ENCODE measurements at places on chromosomes 2 and 18.

- no peak for DNase-seq
Observed at GRCh38 chr2:101850450-101850849, 141.3 kb upstream of the IL1R2 start.

- DNase-seq = no peak
Observed at GRCh38 chr2:127256866-127257265, 36.8 kb upstream of the CYP27C1 start.

- DNase-seq = no peak
Observed at GRCh38 chr2:51953931-51954330, 922.0 kb upstream of the NRXN1 start.

GRCh38 chr18:79956276-79956675, 4.8 kb upstream of the SLC66A2 start:
- no peak for DNase-seq

DNA sequence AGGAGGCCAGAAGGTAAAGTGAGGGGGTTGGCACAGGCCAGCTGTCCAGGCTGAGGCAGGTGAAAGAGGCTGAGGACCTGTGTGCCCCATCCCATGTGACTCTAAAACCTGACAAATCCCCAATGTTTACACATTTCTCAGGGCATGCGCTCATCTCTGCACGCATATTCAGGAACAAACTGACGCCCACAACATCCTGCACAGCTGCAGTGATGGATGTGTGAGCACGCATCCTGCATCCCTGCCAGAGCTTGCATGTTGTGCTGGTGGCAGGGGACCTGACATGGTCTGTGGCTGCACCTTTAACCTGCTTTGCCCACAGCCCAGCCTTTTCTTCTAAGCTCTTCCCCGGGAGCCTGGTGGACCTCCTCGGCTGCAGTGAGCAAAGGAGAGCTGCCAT, 83.1 kb downstream of the FBXO15 start:
- no peak for DNase-seq

DNA sequence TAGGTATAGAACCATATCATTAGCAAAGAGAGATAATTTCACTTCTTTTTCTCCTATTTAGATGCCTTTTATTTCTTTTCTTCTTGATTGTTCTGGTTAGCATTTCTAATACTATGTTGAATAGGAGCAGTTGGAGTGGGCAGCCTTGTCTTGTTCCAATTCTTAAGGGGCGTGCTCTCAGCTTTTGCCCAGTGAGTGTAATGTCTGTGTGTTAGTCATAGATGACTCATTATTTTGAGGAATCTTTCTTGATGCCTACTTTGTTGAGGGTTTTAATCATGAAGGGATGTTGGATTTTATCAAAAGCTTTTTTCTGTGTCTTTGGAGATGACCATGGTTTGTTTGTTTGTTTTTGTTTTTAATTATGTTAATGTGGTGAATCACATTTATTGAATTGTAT, 1453.1 kb upstream of the SLC39A10 start:
- no peak for DNase-seq

GRCh38 chr2:75547345-75548035, 13.2 kb downstream of the EVA1A start:
- DNase-seq = no peak

- no peak for DNase-seq
Observed at GRCh38 chr18:63098018-63098981, 221.3 kb downstream of the BCL2 start.

DNA sequence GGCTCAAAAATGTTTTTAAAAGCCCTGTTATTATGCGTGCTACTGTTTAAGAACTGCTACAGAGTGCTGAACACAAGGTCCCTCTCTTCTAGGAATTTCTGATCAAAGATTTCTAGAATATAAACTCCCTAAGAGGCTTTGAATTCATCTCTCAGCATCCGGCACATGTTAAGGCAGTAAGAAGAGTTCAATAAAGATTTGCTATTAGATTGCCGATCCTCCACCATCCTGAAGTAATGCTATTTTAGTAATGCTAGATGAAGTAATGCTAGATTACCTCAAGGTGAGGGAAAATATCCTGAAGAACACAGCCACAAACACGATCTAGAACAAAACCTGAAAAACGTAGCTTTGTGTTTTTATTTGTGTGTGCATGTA, 949 bp upstream of the MYL12B start:
- no peak for DNase-seq

DNA sequence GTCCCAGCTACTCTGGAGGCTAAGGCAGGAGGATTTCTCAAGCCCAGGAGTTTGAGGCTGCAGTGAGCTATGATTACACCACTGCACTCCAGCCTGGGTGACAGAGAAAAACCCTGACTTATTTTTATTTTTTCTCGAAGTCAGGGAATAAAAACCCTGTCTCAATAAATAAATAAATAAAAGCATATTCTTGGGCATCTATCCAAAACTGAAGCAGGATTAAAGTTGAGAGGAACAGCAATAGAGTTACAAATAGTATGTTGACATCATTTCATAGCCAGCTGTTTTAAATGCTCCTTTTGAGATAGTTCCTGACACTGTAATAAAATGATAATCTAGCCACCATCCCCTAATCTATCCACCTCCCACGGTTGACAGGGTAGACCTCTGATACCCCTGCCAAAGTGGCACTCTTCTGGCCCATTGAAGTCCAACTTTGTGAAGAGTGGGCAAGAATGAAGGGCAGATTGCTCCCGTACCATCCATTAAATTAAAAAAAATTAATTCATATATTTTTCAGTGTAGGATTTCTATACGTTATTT, 42.3 kb upstream of the LPIN2 start:
- DNase-seq = no peak

DNA sequence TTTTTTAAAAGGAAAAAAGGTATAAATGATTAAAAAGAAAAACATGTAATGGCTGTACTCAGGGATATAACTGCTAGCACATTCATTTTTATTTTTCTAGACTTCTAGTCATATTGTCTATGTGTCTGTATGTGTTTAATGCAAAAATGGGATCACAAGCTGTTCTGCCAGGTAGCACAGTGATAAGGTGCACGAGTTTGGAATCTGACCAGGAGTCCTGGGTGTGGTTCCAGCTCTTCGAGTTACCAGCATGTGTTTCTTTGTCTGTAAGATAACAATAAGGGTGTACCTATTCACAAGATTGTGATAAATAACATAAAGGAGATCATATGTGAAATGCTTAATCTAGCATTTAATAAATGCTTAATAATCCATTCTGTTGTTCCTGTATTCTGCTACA, 145.3 kb downstream of the PKP4 start:
- DNase-seq = no peak

GRCh38 chr2:164369366-164369765, 251.9 kb downstream of the GRB14 start:
- DNase-seq = no peak

DNA sequence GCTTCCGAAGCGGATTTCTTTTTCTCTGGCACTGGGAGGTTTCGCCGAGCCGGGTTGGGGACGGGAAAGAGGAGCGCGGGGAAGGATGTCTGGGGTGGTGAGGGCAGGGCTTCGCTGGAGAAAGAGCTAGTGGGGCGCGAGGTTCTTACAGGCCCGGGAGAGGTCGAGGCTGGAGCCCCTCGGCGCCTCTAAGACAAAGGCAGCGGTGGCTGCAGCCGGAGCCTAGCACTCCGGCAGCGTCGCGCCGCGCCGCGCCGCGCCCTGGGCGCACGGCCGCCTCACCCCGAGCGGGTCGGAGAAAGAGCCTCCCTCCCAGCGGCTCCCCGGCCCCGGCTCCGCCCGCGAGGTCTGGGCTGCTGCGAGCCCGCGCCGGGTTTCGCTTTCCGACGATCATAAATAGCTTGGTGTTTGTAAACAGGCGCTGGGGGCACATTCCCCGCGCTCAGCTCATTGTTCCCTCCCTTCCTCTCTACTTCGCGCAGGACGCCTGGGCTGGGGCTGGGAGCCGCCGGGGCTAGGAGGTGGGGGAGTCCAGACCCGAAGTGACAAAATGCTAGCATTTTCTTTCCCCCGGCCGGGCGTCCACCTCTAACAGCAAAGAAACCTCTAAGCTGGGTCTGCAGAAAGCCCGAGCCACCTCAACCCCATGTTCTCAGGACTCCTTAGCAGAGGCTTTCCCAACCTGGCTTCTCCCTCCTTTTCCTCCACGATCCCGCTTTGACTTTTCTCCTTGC, 813 bp upstream of the MEIS1 start:
- no peak for DNase-seq

- no peak for DNase-seq
Observed at GRCh38 chr18:27824841-27825681, 351.9 kb downstream of the CDH2 start.

DNA sequence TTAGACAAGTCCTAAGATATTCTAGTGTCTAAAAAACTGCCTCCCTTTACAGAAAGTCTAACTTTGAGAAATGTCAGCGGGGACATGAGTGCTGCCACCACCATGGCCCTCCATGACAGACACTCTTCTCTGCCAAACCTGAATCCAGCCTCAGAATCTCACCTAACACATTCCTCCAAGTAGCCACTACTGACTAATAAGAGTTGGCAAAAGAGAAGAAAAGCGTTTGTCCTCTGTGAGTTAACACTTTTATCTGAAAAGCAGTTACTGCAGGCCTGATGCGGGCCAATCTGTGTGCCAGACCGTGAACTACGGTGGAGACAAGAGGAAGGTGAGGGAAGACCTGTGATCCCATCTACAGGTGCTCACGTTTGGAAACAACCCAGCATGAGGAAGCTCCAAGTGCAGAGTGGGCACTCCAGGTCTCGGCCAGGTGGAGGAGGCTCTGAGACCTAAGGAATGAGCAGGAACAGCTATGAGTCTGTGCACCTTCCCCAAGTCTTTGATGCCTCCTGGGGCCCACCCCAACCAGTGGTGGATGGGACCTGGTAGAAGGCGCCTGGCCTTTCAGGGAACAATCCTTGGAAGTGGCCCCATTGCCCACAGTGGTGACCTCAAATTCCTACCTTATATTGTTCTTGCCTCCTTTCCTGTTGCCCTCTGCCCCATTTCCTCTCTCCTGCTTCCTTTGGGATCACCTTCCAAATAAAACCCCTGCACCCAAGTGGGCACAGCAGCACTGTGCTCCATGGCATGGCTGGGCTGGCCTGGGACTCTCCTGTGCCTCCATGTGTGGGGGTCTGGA, 91.6 kb downstream of the BIN1 start:
- no peak for DNase-seq

DNA sequence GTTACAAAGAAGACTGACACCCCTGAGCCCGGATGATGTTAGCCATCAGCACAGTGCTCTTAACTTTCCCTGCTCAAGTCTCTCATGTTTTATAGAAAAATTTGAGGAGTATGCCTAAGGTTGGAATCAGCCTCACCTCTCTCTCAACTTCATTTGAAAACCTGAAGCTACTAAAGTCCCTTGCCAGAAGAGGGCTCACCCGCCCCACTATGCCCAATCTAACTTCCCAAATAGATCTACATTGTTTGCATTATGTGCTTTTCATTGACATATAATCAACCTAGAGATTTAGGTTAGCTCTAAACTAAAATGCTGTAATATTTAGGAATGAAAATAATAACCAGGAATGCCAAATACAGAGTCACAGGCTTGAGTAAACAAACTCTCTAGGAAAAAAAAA, 305.4 kb downstream of the NCKAP5 start:
- DNase-seq = no peak

GRCh38 chr2:73291093-73291460, 2.3 kb downstream of the EGR4 start:
- no peak for DNase-seq

GRCh38 chr2:79083597-79084251, 4.1 kb downstream of the REG1B start:
- DNase-seq = no peak

DNA sequence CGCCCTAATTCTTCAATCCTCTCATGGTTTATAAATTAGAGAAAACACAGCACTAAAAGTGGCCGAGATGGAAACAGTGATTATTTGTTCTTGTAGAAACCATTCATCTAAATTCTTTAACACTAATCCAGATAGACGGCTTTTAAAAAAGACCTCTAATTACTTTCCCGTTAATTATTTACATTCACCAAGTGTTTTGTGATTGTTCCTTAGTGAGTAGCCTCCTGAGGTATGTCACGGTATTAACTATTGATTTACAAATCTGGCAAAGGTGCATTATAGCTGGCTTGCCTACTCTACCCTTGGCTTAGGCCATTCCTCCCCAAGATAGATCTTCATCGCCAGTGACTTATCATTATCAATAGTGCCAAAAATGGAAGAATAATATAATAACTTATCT, 436.4 kb upstream of the ST6GAL2 start:
- no peak for DNase-seq

DNA sequence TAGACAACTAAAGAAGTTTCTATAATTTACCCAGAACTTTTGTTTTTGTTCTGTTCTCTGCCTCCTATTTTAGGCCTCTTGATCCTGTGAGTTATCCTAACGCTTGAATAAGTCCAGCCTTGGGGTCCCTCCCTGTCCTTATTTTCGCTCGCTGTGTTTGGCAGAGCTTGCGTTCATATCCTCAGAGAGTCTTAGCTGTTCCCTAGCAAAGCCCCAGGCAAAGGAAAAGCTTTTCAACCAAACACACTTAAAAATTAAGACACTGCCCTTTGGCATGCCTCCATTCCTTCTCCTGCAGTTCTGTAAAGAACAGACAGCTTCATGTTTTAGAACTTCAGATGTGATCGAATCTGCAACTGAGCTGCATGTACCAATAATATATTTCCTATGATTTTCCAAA, 517.2 kb downstream of the SUCLG1 start:
- DNase-seq = no peak

- no peak for DNase-seq
Observed at GRCh38 chr2:104405623-104406022, 448.3 kb upstream of the POU3F3 start.

GRCh38 chr18:21741562-21742314, 1.1 kb downstream of the MIB1 start:
- DNase-seq = no peak

DNA sequence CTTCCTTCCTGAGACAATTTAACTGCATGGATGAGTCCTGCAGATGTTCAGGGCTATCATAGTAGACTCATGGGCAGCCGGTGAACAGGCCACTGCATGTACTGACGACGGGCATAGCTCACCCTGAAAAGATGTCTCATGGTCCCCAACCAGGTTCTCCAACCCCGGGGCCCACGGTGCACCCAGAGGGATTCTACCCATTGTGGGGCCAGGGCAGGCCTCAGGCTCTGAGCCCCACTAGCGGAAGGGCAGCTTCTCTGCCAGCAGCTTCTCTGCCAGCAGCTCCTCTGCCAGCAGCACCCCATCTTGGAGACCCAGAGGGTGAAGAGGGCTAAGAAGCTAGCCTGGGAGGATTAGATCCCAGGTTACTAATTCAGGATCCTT, 3.2 kb upstream of the CNNM4 start:
- DNase-seq = no peak

- DNase-seq = no peak
Observed at GRCh38 chr2:69773206-69773605, 31.3 kb downstream of the ANXA4 start.

GRCh38 chr2:31997653-31998052, 13.2 kb downstream of the MEMO1 start:
- DNase-seq = no peak

- DNase-seq = no peak
Observed at GRCh38 chr18:2847317-2848246, 776 bp downstream of the EMILIN2 start.

- no peak for DNase-seq
Observed at GRCh38 chr2:223314811-223315210, 262.8 kb downstream of the KCNE4 start.

DNA sequence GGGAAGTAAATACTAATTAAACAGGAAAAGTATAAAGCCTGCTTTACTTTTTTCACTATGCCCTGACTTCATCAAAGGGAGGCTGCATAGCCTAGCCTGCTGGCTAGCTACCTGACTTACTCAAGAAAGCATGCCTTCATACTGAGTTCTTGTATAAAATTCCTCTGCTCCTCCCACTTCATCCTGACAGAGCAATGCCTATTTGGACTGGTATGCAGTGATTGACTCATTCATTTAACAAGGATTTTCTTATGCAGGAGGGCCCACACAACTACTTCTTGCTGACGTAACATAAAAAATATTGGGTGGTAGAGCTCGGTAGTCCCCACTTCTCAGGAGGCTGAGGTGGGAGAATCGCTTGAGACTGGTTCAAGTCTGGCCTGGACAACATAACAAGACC, 70.5 kb downstream of the PRPF40A start:
- DNase-seq = peak; percentile 92

All from BJ (cell line).